Stimulated activated CD8-positive, alpha-beta memory T cell treated with anti-CD3 and anti-CD28 coated beads, Interleukin-4, amount 100 ng/mL, for 4 hours (primary cell): ENCODE measurements at places on chromosomes 5 and 9.

GRCh38 chr9:15977438-15977837 lies 424.6 kb downstream of the CCDC171 start:
- no peak for DNase-seq

GRCh38 chr9:136089697-136090045 lies 5.4 kb downstream of the NACC2 start:
- DNase-seq: no peak

DNA sequence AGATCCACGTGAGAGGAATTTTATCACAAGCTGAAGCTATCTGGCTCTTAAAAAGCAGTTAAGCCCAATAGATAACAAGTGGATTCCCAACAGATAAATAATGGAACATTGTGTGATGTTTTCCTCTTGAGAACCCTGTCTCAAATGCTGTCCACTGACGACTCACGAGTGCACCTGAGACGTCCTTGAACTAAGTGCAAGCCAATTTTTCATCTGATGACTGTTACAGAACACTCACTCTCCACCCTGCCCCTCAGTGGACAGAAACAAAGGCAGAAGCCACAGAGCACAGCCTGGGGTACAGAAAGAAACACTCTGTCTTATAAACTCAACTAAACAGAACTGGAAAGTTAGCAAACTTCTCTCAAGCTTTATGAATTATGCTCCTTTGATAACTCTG lies 199.5 kb downstream of the KCNN2 start:
- DNase-seq: no peak

GRCh38 chr5:100902440-100903038 lies 543 bp downstream of the ST8SIA4 start:
- no peak for DNase-seq

DNA sequence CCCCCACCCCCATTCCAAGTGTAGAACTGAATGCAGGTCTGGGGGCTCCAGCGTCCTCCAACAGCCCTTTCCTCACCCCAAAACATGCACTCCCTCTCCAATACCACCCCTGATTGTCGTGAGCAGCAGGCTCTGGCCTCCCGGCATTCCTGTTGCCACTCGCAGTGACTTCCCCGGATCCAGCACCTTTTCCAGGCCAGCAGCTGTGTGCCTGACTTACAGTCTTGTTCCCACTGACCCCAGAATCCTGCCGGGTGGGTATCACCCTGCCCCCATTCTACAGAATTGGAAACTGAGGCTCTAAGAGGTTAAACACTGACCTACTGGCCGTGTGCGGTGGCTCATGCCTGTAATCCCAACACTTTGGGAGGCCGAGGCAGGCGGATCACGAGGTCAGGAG lies 127.2 kb downstream of the OLFM1 start:
- no peak for DNase-seq

- DNase-seq: no peak
Observed at GRCh38 chr9:26779062-26779461, 113.5 kb downstream of the CAAP1 start.

DNA sequence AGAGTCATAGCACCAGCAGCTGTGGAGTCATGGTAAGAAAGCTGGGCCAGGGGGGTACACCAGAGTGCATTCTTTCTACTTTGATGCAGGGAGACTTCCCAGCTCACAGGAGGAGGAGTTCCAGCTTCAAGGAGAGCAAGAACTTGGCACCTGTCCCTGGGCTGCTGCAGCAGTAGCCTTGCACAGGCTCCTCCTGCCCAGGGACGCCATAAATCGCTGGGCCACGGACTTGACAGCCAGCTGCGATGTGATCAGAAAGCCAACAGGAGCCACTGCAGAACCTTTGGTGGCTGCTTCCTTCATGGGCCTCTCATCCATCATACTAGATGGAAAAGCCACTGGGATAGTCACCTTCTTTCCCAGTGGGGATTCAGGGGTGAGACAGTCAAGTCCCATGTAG lies 234.7 kb downstream of the NMUR2 start:
- DNase-seq: no peak

- no peak for DNase-seq
Observed at GRCh38 chr5:52796516-52797103, 8.9 kb downstream of the ITGA1 start.

DNA sequence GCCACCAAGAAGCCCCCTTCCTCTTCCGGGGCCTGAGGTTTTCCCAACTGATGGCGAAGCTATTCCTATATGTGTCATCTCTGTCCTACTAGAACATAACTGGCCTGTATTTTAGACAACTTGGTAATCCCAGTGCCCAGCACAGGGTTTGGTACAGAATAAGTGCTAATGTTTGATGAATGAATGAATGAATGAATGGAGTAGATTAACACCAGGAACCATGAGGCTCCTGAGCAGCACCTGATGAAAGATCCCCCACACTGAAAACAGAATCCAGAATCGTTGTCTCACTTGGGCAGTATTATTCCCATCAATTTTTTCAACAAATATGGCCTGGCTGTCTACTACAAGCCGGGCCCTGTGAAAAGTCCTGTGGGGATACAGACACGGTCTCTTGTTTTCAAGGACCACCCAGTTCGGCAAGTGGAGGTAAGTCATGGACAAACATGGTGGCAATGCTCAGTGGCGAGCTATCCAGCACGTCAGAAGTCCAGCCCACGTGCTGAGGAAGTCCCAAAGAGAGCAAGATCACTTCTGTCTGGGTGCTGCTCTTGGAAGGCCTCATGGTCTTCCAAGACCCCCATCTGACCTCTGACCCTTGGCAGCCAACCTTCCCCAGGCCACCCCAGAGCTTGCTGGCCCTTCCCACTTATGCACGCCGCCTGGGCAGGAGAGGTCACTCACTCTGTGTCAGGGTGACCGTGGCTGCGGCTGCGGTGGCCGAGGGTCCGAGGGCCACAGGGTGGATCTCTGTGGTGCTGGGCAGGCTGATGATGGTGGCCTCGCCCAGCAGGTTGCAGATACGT lies 1.0 kb downstream of the NAIF1 start:
- DNase-seq: no peak

- DNase-seq: no peak
Observed at GRCh38 chr5:4098226-4098625, 502.6 kb downstream of the IRX1 start.

DNA sequence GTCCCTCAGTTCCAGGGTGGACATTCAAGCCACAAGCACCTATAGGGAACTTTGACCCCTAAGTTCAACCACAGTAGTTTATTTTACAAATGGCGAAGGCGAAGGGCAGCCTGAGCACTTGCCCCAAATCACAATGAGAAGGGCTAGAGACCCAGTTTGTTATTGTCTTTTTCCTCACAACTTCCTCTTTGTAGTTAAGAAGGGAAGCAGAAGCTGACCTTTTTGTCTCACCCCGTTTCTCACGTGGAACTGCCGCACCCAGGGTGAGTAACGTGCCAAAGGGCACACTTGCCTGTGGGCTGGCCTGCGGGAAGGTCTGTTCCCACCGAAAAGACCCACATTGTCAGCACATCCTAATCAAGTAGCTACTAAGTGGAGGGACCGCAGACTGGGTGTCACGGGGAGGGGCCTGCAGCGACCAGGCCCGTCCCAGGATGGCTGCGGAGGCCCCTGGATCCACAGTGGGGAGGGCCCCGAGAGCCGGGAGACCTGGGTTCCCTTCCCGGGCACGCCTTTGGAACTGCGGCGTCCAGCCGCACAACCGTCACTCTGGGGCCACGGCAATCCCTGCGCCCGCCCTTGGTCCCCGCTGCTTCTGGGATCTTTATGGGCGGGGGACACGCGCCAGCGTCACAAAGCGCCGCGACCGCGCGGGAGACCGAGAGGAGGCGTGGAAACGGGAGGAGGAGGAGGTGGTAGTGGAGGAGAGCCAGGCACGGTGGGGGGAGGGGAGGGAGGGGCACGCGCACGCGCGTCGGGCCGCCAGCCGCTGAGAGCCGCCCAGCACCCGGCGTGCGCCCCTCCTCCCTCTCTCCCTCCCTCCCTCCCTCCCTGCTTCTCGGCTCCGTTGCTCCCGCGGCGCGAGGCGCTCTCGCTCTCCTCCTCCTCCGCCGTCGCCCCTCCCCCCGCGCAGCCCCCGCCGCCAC lies at the start of gene UBE2R2:
Gene UBE2R2 (plus strand): TSS at position 834 of the 926 bp plus-strand sequence. CDS start 598 bp downstream, outside the sequence.
- DNase-seq: peak; percentile 88

- DNase-seq: no peak
Observed at GRCh38 chr5:71748360-71748759, 29.3 kb downstream of the CARTPT start.

DNA sequence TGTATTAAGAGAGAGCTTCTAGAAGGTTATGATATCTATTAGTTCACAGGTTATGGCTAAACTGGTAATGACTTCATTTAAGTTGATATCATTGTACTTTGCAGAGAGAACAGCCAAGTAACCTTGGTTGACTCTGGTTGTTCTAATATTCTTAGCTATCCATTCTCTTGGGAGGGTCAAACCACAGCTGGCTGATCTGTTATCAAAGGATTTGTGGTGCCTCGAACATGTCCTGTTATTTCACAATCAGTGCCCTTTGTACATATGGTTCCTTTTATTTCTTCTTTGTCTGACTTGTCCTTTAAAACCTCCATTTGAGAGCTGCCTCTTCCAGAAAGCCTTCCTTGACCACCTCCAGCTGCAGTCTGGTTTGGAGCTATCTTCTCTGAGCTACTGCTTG lies 61.7 kb downstream of the PDE8B start:
- no peak for DNase-seq

DNA sequence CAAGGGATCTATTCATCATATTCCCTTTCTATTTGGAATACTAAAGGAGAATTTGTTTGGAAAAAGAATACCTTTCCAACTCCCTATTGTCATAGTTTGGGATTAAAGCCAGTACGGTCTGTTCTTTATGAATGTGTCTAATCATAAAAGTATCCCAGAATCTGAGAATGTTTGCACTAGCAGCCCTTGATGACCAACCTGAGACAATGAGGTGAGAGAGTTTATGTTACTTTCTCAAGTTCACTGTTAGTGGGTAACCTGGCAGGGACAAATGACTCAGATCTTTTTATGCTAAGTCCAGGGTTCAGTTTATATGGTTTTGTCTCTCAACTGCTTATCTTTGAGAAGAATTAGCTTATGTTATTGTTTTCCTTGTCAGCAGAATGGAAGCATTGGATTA lies 25.3 kb upstream of the TLR4 start:
- DNase-seq: no peak

DNA sequence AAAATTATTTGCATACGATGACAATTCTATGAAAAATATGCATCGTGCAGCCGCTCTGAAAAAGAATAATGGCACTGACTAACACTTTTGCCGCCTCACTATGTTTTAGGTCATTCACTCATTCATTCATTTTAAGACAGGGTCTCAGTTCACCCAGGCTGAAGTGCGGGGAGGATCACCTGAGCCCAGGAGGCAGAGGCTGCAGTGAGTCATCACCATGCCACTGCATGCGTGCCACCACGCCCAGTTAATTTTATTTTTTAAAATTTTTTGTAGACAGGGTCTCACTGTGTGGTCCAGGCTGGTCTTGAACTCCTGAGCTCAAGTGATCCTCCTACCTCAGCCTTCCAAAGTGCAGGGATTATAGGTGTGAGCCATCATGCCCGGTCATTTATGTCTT lies 37.0 kb downstream of the RAPGEF1 start:
- no peak for DNase-seq

- DNase-seq: no peak
Observed at GRCh38 chr5:21152611-21153010, 1164.6 kb upstream of the CDH18 start.

- no peak for DNase-seq
Observed at GRCh38 chr5:134547999-134548658, 22.7 kb downstream of the JADE2 start.

DNA sequence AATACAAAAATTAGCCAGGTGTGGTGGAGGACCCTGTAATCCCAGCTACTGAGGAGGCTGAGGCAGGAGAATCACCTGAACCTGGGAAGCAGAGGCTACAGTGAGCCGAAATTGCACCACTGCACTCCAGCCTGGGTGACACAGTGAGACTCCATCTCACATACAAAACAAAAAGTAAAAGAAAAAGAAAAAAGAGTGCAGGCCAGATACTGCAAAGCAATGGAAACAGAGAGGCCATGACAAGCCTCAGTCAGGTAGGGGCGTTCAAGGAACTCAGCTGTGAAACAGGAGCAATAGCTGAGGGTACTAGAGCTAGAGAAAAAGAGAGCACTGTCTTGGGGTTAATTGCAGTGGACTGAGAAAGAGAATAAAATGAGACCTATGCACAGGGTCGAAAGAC lies 56.2 kb downstream of the TIMD4 start:
- no peak for DNase-seq

DNA sequence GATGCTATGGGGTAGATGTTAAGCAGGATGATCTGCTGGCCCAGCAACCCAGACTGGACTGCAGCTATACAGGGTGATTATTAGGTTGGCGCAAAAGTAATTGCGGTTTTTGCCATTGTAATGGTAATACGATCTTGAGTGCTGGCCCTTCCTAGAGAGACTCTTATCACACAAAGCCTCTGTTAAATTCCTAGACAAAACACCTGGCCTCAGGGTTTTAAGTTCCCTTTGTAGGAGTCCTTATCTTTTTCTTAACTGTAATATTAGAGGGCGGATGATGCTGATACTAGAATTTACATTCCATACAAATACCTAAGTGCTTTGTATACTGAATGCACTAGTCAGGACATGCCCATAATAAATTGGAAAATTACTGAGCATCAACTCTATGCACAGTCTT lies 222.2 kb downstream of the NDUFS4 start:
- no peak for DNase-seq

DNA sequence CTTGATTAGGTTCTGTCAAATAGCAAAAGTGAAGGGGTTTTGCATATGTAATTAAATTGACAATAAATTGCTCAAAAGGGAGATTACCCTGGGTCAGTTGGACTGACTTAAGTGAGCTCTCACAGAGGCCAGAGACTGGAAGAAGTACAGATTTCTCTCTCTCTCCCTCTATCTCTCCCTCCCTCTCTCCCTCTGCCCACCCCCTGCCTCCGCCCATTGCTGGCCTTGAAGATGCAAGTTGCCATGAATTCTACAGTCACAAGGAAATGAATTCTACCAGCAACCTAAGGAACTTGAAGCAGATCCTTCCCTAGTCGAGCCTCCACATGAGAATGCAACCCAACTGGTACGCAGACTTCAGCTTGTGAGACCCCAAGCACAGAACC lies 119.2 kb downstream of the LPAR1 start:
- no peak for DNase-seq

DNA sequence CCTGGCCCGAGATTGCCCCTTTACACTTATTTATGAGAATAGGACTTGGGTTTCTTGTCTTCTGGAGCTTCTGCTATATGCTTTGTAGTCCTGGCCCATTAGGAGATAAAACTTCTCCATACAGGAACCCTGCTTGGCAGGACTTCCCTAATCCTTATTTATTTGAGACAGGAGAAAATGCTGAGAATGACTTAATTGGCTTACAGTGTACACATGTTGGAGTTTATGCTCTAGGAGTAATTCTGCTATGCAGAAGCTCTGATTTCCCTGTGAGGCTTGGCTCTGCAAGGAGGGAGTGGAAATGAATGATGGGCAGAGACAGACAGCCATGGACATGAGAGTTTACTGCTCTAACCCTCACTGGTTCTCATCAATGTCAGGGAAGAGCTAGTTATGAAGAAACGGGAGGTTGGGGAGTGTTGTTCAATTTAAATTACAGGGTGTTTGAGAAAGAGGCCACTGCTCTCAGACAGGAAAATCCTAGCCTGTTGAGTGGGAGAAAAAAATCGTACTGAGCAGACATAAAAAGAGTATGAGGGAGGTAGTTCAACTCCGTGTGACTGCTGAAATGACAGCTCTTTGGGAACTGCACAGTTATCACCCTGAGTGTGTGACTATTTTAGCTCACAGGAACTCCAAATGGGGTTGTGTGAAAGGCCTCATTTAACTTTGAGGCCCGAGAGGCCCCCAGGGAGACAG lies 37.5 kb downstream of the ACTBL2 start:
- no peak for DNase-seq
